ENCODE measurements at places on chromosomes 5 and 9.

GRCh38 chr5:34618371-34619065, 37.6 kb upstream of the RAI14 start:
- no peak for DNase-seq

- DNase-seq, result no peak
Measured at GRCh38 chr9:121783521-121784507, 132.4 kb downstream of the DAB2IP start.

GRCh38 chr9:21803649-21804048, 1.2 kb downstream of the MTAP start:
- DNase-seq, result no peak

- no peak for DNase-seq
Measured at GRCh38 chr9:8186560-8186959, 387.0 kb upstream of the DMAC1 start.

- peak; percentile 10 for DNase-seq
Measured at GRCh38 chr5:6820851-6821479, 107.7 kb downstream of the TENT4A start.

DNA sequence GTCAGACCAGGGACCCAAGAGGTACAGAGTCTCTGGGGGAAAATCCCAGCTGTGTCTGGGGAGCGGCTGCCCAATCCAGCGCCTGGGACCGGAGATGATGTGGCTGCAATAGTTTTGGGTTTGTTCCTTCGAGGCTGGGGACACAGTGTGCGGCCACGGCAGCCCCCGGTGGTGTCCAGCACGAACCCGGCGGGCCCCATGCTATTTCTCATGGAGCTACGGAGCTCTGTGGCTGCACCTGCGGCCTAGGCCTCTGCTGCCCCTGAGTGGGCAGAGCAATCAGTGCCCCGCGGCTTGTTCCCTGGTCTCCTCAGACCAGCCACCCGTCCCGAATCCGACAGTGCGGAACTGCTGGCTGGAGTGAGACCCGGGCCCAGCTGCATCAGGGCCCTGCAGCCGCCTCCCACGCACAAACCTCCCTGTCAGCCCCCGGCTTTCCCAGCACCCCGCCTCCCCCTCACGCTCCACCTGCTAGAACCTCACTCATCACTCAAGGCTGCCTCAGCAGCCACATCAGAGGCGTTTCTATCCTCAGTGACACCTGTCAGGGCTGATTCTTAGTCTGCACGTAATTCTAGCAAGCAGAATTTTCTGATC, 29.0 kb downstream of the SARDH start:
- peak; percentile 77 for DNase-seq

GRCh38 chr9:125646217-125646616, 60.8 kb downstream of the MAPKAP1 start:
- no peak for DNase-seq

GRCh38 chr9:107261106-107261505, 22.0 kb upstream of the RAD23B start:
- DNase-seq, result no peak

- DNase-seq, result no peak
Measured at GRCh38 chr5:126949475-126949874, 80.9 kb downstream of the MARCHF3 start.

DNA sequence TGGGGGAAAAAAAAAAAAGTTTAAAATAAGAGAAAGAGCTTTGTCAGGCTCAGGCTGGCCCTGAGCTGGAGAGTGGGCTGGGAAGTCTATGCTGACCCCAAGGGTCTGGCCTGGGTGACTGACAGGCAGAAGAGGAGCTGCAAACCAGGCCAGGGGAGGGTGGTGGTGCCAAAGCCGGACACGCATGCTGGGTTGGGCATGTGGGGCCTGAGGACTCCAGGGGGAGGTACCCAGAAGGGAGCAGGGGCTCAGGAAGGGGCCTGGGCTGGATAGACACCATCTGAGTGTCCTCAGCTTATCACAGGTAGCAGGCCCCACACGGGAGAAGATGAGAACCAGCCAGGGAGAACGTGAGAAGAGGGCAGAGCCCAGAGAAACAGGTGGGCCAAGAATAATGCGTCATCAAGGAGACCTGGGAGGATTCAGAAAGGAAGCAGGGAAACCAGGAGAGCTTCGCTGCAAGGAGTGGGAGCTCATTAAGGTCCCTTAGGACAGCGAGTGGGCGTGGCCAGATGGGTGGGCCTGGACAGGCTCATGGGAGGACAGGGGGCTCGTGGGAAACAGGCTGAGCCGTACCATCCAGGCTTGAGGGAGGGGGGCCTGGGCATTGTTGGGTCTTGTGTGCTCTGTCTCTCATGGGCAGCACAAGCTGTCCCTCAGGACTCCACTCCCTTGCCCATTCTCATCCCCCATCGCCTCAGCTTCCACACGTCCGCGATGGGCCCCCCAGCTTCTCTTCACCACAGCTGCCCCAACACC, 16.0 kb downstream of the TMOD1 start:
- DNase-seq, result no peak
